Glomerular endothelial cell (primary cell): ENCODE measurements at places on chromosomes 13 and 19.

DNA sequence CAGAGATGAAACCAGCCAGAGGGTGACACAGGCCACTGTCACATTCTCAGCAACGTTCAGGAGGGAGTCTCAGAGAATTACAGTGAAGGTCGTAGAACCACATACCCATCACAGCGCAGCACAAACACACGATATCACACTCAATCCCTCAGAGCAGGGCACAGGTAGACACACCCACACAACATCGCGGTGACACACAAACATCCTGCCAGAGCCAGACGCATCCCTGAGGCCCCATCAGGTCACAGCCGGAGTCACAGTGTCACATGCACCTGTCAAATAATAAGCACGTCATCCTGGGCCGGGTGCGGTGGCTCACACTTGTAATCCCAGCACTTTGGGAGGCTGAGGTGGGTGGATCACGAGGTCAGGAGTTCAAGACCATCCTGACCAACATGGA is 17.5 kb downstream of the ELAVL3 start:
- no peak for DNase-seq

GRCh38 chr13:60627071-60627686 is 230.2 kb downstream of the TDRD3 start:
- DNase-seq = peak; percentile 14

GRCh38 chr13:39417643-39418042 is 185.3 kb downstream of the LHFPL6 start:
- DNase-seq = peak; percentile 14

DNA sequence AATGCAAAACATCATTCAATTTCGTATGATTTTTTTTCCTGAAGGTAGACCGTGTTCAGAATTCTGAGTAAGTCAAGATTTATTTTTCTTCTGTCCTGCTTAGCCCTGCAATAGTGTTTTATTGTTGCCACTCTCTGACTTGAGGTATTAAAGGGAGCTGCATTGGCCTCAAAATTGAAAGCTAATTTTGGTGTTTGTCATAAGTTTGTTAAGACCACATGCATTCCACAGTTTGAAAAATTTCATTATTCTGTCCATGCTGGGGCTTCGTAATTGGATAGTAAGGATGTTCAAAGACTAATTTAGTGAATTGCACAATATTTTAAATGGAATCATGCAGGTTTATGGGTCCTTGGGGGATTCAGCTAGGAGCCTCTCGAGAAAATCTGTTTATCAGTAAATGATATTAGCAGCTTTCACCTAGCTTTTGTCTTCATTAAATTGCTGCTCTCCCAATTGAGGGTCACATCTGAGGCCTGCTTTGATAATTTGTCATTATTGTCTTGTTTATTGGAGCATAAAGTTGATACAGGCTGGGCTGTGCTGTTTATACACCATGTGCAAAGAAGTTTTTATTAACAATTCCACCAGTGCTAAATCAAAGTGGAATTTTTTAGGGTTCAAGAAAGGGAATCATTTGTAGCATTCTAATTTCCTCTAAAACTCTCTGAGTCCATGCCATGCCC is 339.8 kb upstream of the OBI1 start:
- no peak for DNase-seq

DNA sequence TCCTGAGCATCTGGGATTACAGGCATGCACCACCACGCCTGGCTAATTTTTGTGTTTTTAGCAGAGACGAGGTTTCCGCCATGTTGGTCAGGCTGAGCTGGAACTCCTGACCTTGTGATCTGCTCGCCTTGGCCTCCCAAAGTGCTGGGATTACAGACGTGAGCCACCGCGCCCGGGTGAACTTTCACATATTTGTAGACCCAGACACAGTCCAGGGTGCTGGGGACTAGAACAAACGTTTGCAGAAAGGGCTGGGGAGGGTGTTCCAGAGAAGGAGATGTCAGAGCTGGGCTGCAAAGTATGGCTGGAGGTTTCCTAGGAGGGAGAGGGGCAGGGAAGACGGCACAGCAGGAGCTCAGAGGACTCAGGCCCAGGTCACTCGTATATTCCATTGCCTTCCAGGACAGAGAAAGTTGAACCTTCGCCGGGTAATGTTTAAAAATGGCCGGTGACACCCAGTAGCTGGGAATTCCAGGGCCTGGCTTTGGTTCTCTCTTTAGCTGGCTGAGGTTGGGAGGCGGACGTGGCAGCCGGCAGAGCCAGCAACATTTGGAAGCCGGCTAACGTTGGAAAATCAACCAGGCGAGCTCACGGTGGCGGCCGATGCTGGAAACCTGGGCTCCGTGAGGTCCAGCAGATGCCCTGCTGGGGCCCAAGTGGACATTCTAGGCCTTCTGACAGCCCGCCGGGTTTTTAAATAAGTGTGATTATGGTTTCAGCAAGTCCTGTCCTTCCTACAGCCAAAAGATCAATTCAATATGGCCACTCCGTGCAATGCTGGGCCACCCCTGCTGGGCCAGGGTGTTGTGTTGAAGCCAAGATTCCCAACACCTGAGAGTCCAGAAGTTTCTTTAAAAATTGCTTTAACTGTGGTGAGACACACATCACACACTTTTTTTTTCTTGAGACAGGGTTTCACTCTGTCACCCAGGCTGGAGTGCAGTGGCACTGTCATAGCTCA is 41.5 kb downstream of the NFIC start:
- DNase-seq = no peak

DNA sequence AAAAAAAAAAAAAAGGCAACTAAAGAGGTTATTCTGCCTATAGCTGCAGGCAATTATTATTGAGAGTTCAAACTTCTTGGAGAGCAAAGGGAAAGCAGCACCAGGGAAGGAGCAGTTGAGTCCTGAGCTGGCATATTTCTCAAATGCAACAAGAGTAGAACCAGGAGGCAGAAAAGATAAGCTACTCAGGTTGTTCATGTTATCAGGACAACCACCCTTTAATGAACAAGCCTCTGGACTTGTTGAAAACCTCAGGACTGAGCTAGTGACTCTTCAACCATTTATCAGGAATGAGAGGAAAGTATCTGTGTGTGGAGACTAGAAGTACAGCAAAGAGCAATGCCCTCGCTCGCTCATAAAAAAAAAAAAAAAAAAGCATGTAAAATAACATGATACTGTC is 183.0 kb downstream of the KCTD12 start:
- DNase-seq = no peak

DNA sequence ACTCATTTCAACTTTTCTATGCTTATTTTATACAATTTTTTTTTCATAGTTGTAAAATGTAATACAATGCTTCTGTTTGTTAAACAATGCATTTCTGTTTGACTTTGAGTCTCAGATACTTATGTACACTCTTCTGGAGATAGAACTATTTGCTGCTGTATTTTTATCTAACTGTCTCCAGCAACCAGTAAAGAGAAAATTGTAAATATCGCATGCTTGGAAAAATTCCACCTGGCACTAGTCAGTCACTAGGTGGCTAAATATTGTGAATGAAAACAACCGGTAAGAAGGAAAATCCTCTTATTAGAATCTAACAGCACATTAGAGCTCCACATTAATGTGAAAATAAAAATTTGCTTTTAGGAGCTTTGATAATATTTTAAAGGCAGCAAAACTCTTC is 876.5 kb downstream of the PCDH9 start:
- DNase-seq = no peak

DNA sequence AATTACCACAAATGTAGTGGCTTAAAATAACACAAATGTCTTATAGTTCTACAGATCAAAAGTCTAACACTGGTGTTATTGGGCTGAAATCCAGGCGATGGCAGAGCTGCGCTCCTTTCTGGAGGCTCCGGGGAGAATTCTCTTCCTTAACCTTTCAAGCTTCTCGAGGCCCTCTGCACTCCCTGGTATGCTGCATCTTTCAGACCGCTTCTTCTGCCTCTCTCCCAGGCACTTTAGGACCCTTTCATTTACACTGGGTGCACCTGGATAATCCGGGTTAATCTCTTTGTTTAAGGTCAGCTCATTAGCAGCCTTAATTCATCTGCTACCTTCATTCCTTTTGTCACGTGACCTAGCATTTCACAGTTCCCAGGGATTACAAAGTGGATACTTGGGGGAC is 211.3 kb upstream of the RFC3 start:
- no peak for DNase-seq

GRCh38 chr13:48653472-48653939 is at the start of gene CYSLTR2:
TSS of gene CYSLTR2 (plus strand) at chr13:48653929. CDS start at chr13:48706818, 52,889 bp downstream.
- DNase-seq = no peak

GRCh38 chr13:25525884-25526283 is 154.1 kb downstream of the ATP8A2 start:
- DNase-seq = no peak

DNA sequence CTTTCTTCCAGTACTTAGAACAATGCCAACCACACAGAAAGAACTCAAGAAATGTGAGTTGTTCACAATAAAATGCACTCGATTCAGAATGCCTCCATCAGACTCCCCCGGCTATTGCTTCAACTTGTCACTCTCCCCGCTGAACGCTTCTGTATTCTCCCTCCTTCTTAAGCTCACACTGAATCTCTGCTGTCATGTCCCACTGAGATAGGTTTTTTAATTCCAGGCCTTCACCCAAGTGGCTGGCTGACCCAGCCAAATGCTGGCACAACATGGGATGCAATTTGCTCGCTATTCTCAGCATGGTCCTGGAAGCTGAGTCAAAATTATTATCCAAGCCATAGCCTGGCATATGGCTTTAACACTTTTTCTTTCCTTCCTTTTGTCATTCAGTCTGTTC is 76.8 kb upstream of the SERP2 start:
- no peak for DNase-seq

DNA sequence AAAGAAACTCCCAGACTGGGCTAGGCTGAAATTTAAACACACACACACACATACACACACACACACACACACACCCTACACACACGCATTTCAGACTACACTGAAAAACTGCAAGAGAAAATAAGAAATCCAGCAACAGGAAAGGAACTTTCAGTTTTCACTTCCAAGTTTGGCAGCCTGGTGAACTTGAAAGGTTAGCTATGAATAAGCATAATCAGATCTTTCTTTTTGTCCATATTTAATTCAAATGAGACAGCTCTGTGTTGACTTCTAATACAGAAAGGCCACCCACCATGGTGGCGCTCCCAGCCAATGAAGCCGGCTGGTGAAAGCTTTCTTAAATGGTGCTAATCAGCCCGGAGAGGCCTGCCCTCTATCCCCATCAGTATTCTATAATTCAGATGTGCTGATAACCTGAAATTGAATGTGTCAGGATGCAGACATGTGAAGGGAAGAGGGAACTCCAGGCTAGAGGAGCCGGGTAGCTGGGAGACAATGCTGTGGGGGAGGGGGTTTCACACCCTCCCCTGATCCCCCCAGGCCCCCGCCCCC is 108.3 kb upstream of the ZNF536 start:
- DNase-seq = no peak

DNA sequence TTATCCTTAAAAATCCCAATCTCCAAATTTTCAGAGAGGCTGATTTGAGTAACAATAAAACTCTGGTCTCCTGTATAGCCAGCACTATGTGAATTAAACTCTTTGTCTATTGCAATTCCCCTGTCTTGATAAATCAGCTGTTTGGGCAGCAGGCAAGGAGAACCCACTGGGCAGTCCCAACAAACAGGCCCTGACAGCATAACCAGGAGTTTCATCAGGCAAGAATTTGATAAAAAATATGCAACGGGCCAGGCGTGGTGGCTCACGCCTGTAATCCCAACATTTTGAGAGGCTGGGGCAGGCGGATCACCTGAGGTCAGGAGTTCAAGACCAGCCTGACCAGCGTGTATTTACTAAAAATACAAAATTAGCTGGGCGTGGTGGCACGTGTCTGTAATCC is 42.1 kb downstream of the STK24 start:
- no peak for DNase-seq

DNA sequence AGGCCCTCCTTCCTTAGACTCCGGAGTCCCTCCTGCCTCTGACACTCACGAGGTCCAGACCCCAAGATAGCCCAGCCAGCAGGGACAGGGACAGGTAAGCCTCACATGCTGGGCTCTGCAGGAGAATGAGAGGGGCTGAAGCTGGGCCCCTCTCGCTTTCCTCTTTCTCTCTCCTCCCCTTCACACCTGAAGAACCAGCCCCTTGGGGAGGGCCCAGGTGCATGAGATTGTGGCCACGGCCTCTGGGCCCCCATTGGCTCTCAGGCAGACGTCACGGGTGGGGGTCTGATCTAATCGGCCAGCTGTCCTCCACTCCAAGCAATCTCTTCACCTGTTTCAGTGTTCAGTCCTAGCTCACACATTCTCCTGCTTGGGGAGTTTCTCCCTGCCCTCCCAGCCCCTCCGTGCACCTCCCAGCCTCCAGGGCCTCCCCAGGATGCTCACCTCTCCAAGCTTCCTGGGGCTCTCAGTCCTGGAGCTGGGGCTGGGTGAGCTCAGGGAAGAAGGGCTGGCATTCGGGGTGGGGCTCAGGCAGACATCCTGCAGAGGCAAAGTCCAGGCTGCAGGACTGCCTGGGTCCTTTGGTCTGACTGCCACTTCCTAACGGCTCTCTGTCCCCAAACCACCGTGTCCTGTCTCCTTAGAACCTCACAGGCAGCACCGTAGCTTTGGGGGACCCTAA is 2.8 kb downstream of the TMEM150B start:
- no peak for DNase-seq

DNA sequence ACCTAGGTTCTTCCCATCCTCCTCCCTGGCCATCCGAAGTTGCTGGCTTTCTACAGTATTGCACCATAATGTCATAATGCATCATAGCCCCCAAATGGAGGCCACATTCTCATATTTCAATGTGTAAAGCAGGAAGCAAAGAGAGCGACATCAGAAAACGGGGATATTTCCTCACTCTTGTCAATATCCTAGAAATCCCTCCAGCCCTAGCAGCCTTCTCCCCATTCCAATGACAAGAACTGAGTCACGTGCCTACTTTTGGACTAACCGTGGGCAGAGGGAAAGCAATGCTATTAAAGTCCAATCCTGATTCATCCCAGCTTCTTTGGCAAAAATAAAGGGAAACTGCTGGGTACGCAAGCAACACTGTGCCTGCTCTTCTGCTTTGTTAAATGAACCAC is 4.3 kb upstream of the RAP2A start:
- DNase-seq = no peak

DNA sequence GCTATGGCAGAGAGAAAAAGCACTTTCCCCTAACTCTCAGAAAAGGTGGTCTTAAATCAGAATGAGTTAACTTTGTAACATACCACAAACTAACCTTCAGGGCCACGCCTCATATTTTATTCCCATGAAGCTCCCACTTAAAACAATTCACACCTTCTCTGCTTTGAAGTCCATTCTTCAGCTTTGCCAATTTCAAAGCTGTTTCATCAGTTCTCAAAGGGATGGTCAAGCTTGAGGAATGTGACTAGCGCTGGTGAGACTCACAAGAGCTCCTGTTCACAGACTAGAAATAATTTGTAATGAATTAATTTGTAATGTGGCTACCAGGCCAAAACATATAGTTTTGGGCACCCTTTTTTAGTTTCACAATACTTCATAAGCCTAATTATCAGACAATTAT is 68.2 kb downstream of the STK24 start:
- no peak for DNase-seq

DNA sequence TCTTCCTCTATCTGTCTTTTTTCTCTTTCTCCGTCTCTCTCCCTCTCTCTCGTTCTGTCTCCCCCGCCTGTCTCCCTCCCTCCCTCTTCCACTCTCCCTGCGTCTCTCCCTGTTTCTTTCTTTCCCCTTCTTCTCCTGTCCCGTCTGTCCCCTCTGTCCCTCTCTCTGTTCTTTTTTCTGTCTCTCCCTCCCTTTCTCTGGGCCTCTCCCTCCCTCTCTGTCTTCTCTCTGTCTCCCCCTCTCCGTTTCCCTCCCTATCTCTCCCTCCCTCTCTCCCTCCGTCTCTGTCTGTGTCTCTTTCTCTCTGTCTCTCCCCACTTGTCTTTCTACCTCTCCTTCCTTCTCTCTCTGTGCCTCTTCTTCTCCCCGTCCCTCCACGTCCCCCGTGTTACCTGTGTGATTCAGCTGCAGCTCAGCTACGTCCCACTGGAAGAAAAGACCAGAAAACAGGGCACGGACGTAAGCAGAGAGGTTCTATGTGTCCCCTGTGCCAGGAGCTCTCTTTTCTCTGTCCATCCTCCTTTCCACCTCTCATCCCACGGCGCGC is 1.2 kb downstream of the CD70 start:
- DNase-seq = no peak
